ENCODE measurements at places on chromosomes 2 and 18. TPM values are rescaled to one million over a fixed set of nuclear protein-coding genes. Genes with fewer than 3 reads are reported as not detected.

Gene PCARE
- 0.62 TPM for polyA plus RNA-seq

Gene SPC25
- polyA plus RNA-seq, result 24.9 TPM

Gene GPR45
- polyA plus RNA-seq, result 0.11 TPM

Gene KCNK3
- 3.3 TPM for polyA plus RNA-seq

GRCh38 chr2:61416871-61417645, 53.8 kb downstream of the USP34 start:
- no peak for DNase-seq

DNA sequence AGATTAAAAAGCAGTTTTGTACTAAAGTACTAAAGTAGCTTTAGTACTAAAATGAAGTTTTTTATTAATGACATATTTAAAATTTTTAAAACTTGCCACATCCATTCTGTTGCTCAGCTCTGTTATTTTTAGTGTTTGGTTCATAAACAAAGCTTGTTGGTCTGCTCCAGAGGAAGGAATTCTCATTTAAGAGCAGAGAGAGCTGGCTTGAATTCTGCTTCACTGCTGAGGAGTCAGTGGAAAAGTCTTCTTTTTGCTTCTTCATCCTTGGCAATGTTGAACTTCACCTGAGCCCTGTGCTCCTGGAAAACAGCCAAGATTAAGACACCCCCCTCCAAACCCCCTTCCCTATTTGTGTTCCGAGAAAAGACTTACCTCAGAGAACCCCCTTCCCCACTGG, 40.6 kb downstream of the TMEM87B start:
- DNase-seq, result no peak

DNA sequence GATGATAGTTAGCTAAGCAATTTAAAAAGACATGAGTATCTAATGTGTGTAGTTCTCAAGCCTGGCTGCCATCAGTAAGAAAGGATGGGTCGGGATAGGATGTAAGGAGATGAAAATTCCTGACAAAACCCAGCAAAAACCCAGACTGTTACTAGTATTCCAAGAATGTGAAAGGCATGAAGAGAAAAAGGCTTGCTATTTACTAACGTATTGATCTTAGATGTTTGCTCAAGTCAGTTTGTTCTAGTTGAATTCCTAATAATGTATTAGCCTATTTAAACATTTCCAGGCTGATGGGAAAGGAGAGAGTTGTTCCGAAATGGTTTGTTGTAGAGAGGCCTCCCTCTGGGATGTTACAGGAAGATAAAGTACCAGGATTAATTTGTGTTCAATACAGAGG, 88.2 kb downstream of the ZNF532 start:
- no peak for DNase-seq

GRCh38 chr2:185857691-185858090, 119.1 kb downstream of the FSIP2 start:
- no peak for DNase-seq

DNA sequence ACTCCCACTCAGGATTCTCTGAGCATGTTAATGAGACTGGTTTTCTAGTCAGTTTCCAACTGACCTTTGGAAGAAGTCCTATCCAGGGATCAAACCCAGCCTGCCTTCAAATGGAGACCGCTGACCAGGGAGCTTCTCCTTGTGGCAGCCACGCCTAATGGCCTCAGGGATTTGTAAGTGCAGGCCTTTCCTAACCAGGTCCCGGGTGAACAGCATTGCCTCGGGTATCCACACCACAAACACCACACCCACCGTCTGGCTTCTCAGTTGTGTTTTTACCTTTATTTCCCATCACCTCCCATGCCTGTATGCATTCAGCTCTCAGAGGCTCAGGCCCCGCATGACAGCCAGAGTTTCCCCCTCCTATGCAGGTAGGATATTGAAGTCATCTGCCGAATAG, 406.3 kb upstream of the HS6ST1 start:
- no peak for DNase-seq

DNA sequence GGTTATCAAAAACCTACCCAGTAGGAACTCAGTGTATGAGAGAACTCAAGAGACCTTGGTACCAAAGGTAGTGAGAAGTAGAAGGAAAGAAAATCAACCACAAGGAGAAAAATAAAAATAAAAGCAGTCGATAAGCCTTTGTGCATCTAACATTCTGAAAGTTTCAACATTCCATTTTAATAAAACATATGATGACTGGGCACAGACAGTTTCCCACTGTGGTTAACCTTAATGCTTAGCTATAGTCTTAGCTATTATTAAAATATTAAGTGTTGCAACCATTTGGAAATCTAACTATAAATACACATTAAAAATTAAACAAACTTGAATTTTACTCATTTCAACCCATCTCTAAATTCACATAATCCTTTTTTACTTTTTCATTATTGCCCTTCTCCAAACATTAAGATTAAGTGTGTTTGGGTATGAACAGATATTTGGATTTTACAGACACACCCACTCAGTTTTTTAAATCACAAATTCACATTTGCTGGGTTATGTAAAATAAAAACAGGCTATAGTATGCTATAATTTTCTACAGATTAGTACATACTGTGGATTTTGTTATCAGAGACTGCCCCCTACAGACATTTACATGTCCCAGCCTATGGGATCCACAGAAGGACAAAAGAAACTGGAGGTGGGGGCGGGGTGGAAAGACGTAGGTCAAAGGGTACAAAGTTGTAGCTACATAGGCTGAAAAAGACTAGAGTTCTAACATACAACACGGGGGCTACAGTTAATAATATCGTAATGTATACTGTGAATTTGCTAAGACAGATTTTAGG, 32.8 kb downstream of the SRBD1 start:
- no peak for DNase-seq

All from renal cortex interstitium (tissue), 15 donors.